ENCODE measurements at places on chromosomes 1 and 21. TPM values are rescaled to one million over a fixed set of nuclear protein-coding genes. Genes with fewer than 3 reads are reported as not detected.

Gene CCDC27
- polyA plus RNA-seq, result not detected

Gene DIRAS3
- not detected for polyA plus RNA-seq

Gene BCL10
- polyA plus RNA-seq, result 26.0 TPM

Gene CTSE
- not detected for polyA plus RNA-seq

Gene CDC42BPA
- polyA plus RNA-seq, result 0.13 TPM

Gene RHEX
- polyA plus RNA-seq, result not detected

Gene PDZK1IP1
- polyA plus RNA-seq, result not detected

DNA sequence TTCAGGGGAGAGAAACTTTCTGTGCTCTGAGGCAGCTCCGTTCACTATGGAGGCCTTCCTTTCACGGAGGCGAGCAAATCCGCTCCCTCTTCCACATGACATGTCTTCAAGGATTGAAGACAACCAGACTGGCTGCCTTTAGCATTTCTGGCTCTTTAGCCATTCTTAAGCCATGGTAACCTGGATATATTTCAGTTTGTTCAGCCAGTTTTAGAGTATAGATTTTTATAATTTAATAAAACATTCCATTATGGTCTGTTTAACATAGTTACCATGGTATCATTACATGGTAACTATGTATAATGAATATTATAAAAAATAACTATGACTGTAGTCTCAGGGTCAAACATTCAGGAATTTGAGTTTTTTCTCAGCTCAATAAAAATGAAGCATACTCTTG is 54.2 kb upstream of the NFIA start:
- DNase-seq, result no peak
- H3K36me3 ChIP-seq, result no peaks in the 10 kb centered on the region
- no peak overlapping the region for H3K27ac ChIP-seq
- no peak overlapping the region for H3K4me3 ChIP-seq
- no peaks in the 10 kb centered on the region for H3K4me1 ChIP-seq

DNA sequence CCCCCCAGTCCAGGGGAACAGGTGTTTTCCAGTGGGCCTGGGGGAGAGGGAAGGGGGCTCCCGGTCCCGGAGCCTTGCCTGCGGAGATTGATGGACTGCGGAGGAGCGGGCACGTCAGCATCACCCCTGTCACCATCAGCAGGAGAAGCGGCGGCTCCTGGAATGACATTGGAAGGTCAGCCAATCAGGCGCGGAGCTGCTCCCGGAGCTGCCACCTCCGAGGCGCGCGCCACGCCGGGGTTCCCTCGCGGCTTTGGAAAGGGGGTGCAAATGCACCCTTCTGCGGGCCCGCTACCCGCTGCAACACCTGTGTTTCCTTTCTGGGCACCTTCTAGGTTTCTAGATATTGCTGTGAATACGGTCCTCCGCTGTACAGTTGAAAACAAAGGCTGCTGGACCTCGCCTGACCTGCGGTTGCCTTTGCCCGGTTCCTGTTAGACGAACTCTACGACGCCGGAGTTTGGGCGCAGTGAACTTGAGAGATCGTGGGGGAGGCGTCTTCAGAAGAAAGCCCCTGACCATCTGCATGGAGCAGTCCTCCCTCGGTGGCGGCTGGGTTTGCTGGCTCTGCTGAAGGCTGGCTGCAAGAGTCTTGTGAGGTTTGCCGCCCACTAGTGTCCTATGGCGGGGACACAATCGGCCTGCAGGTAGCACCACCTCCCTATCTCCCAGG is 5.3 kb downstream of the DSCAM start:
- DNase-seq, result no peak
- H3K36me3 ChIP-seq, result no peaks in the 10 kb centered on the region
- no peak overlapping the region for H3K27ac ChIP-seq
- H3K27me3 ChIP-seq, result peaks cover 16% of the 10 kb centered on the region
- no peak overlapping the region for H3K4me3 ChIP-seq
- no peaks in the 10 kb centered on the region for H3K4me1 ChIP-seq

DNA sequence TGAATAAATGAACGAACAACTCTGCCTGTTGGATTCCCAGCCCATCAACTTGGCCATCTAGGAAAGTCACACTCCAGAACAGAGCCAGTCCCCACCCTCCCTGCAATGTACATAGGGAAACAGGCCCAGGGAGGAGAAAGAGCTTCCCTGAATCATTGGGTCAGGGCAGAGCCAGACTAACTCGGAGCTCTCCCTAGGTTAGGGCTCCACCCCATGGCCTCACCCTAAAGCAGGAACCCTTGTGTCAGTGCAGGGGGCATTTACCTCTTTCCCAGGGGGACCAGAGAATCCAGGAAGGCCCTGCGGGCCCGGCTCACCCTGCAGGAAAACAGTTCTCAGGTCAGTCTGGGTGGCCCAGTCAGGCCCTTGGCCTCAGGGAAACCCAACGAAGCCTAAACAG is 11.6 kb downstream of the COL9A2 start:
- H3K4me3 ChIP-seq, result no peak overlapping the region
- no peaks in the 10 kb centered on the region for H3K36me3 ChIP-seq
- H3K27me3 ChIP-seq, result peaks cover 3% of the 10 kb centered on the region
- H3K27ac ChIP-seq, result no peak overlapping the region

DNA sequence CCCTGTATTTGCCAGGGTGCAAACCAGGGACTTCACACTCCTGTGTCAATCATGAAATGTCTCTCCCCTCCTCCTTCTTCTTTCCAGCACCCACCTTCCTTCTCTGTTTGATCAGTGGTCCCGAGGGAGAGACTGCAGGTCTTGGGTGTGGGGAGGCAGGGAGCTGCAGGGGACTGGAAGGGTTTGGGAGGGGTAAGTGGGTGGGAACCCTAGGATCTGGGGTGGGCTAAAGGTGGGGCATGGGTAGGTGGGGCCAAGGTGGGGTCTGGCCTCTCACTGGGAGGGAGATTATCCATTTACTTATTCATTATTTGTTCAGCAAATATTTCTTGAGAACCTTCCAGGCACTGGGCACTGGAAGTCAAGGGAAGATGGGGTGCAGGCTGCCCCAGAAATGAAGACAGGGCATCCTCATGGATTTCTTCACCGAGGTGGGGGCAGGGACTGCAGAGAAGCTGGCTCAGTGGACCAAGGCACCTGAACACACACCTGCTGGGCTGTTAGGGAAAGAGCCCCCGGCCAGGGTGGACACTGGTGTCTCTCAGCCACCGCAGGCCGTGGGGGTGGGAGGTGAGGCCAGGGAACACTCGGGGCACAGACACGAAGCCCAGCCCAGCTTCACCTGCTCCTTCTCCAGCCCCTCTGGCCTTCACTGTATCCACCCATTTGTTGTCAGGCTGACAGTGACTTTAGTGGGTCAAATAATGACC is 193.9 kb upstream of the C1orf174 start:
- no peaks in the 10 kb centered on the region for H3K4me1 ChIP-seq
- H3K36me3 ChIP-seq, result peaks cover 4% of the 10 kb centered on the region
- no peak for DNase-seq
- H3K27me3 ChIP-seq, result peaks cover under 1% of the 10 kb centered on the region
- no peak overlapping the region for H3K27ac ChIP-seq

DNA sequence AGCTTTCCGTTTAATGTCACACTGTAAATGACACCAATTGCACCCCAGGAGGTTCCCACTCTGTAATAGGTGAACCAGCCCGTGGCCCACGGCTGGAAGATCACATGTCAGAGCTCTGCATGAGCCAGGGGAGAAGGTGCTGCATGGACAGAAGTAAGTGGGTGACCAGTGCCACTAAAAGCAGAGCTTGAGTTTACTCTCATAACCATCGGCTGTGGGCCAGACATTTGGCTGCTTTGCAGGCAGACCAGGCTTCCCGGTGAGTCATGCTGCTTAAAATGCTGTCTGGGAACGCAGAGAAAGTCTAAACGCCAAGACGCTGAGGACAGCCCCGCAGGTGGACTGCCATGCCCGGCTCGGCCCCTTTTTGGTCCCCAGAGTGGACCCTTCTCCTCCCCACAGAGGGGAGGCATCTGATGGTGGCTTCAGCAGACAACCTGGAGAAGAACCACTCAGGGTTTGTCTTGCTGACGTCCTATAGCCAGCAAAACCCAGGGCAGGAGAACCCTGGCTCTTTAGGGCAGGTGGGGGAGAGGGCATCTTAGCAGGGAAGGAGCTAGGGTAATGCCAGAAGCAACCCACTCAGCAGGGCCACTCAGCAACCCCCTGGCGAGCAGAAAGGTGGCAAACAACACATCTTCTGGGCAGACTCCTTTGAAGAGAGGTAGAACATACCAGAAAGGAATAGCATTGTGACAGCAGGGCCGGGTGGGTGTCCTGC is 7.3 kb downstream of the KIAA2013 start:
- peaks cover 24% of the 10 kb centered on the region for H3K4me1 ChIP-seq
- no peaks in the 10 kb centered on the region for H3K27me3 ChIP-seq
- peak overlapping the region; percentile 39 for H3K27ac ChIP-seq
- H3K36me3 ChIP-seq, result peaks cover 6% of the 10 kb centered on the region

GRCh38 chr1:183585038-183585437 is 5.2 kb downstream of the NCF2 start:
- peaks cover 3% of the 10 kb centered on the region for H3K27me3 ChIP-seq
- no peak for DNase-seq
- no peak overlapping the region for H3K27ac ChIP-seq
- no peaks in the 10 kb centered on the region for H3K36me3 ChIP-seq
- no peak overlapping the region for H3K4me3 ChIP-seq
- H3K4me1 ChIP-seq, result peaks cover 4% of the 10 kb centered on the region

DNA sequence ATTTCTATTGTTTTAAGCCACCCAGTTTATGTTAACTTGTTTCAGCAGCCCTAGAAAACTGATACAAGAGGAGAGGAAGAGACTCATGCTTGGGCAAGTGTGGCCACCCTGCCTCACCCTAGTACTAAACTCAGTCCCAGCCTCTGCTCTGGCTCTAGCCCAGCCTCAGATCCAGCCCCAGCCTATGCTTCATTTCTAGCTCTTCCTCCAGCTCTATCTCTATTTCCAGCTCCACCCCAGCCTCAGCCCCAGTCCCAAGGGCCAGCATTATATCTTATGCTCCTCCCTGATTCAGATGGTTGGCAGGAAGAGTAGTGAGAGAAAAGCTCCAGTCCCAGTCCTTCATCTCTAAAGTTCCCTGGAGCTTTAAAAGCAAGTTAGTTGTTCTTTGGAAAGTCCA is 535.5 kb downstream of the PTPRC start:
- peaks cover 69% of the 10 kb centered on the region for H3K4me1 ChIP-seq
- DNase-seq, result no peak
- H3K4me3 ChIP-seq, result peak overlapping the region; percentile 59
- H3K36me3 ChIP-seq, result no peaks in the 10 kb centered on the region
- H3K27ac ChIP-seq, result peak overlapping the region; percentile 98

DNA sequence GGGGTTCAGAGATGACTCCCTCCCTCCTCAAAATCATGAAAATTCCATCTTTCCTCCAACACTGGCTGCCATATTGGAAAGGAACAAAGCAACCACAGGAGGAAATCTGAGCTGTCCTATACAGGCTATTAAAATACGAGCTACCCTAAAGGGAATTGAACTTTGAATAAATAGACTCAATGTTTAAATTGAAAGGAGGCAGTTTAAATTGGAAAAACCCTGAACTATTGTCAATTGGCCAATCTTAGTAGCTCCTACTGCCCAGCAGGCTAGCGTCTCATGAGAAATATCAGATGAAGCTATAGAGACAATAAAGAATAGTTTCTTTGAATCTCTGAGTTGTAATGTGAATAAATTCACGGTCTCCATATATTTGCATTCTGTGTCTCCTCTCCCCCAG is 85.4 kb upstream of the KCNE2 start:
- no peak overlapping the region for H3K4me3 ChIP-seq
- H3K36me3 ChIP-seq, result no peaks in the 10 kb centered on the region
- H3K27me3 ChIP-seq, result peaks cover 2% of the 10 kb centered on the region
- no peak overlapping the region for H3K27ac ChIP-seq

DNA sequence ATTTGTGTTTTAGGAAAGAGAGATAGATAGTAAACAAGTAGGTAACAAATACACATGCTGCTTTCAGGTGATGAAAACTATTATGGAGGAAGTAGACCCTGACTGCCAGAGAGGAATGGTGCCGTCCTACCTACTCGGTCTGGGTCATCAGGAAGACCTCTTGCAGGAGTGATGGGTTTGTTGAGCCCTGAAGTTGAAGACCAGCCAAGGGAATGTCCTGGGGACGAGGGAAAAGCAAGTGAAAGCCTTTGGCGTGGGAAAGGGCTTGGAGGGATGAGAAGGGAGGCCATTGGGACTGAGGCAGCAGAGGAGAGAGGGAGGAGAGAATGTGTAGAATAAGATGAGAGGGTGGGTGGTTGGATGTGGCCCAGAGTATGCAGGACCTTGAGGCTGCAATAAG is 379.5 kb upstream of the USP24 start:
- H3K27me3 ChIP-seq, result peaks cover 4% of the 10 kb centered on the region
- no peak overlapping the region for H3K4me3 ChIP-seq
- no peak for DNase-seq
- no peaks in the 10 kb centered on the region for H3K36me3 ChIP-seq

DNA sequence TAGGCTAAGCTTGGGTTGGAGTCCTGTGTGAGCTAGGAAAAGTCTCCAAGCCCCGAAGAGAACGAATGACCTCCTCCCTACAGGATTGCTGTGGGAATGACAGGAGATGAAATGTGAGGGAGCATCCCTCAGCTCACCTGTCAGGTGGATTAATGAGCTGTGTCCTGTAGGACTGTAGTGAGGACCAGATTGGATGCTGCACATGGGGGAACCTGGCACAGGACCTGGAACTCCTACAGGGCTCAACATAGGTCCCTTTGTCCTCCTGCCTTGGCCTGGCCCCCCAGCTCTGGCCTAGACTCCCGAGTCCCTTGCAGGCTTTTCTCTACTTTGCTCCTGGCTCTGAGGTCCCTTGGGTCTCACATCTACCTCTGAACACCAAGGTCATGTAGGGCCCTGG is 155.7 kb downstream of the PTPRU start:
- no peaks in the 10 kb centered on the region for H3K4me1 ChIP-seq
- no peak for DNase-seq
- H3K36me3 ChIP-seq, result no peaks in the 10 kb centered on the region
- peaks cover 2% of the 10 kb centered on the region for H3K27me3 ChIP-seq

DNA sequence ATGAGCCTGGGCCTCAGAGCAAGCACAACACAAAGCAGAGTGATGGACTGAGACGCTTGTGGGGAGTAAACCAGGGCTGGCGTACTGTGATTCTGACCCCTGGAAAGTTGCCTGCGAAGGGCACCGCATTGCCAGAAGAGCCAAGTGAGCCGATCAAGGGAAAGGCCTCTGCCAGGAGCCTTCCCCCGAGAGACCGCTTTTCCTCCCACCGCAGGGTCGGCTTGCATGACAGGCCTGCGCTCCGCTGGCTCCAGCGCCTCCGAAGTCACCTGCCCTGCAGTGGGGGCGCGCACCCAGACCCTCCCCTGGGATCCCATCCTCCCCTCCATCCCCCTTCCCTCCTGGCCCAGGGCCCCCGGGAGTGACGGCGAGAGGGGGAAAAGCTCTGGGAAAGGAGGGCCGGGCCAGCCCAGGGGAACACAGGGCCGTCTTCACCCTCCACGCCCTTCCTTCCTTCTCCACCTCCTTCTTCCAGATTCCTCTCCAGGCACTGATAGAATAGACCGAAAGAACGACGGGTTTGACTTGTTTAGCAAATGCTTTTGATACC is 165.0 kb downstream of the TRIM33 start:
- peaks cover 65% of the 10 kb centered on the region for H3K4me1 ChIP-seq
- no peak for DNase-seq
- H3K36me3 ChIP-seq, result peaks cover 7% of the 10 kb centered on the region
- peaks cover 18% of the 10 kb centered on the region for H3K27me3 ChIP-seq

GRCh38 chr1:229209816-229210215 is 61.1 kb upstream of the RAB4A start:
- H3K4me1 ChIP-seq, result no peaks in the 10 kb centered on the region
- DNase-seq, result no peak
- H3K36me3 ChIP-seq, result no peaks in the 10 kb centered on the region
- H3K27ac ChIP-seq, result no peak overlapping the region
- no peaks in the 10 kb centered on the region for H3K27me3 ChIP-seq

- no peaks in the 10 kb centered on the region for H3K27me3 ChIP-seq
- no peaks in the 10 kb centered on the region for H3K36me3 ChIP-seq
- no peak overlapping the region for H3K4me3 ChIP-seq
- H3K27ac ChIP-seq, result no peak overlapping the region
- peaks cover 4% of the 10 kb centered on the region for H3K4me1 ChIP-seq
These were observed 148.5 kb downstream of the GDAP2 start for GRCh38 chr1:117780687-117781475.
